ENCODE measurements at places on chromosomes 5 and 9.

DNA sequence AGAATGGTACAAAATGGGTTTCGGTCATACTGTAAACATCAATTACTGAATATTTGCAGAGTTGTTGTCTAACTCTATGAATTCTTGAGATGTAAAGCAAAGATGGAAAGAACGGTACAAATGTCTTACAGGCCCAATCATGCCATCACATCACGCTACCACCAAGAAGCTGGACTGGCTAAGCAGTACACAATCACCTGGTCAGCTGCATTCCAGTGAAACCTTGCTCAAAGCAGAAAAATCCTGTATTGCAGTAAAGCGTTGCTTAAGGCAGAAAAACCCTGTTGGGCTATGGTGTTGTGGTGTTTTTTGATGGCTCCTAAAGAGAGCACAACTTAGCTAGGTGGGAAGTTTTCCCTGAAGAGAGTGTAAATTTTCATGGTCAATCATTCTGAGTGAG is 112.6 kb upstream of the RASA1 start:
- DNase-seq = no peak

DNA sequence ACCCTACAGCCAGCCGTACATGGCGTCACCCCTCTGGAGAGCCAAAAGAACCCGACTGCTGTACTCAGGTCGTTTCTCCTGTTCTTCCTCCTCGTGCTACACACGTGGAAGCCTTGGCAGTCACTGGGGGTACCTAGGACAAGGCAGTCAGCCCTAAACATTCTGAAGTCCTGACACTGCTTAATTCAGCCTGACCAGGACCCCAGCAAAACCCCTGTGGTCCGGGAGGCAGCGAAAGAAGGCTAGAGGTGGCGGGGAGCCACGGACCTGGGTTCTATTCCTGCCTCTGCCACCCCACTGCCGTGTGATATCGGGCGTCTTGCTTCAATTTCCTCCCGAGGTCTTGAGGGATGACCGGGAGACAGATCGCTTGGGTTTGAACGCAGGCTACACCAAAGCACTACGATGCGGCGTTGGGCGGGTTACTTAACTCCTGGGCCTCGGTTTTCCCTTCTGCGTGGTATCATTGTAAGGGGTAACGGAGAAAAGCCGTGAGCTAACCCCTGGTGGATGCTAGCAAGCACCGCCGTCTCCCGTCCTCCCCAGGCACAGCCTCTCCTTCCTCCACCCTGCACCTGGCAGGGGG is 429 bp upstream of the ARL10 start:
- DNase-seq = no peak

- no peak for DNase-seq
Observed at GRCh38 chr9:94812343-94812742, 85.8 kb downstream of the AOPEP start.

- DNase-seq = no peak
Observed at GRCh38 chr5:121698690-121699089, 153.0 kb upstream of the FTMT start.

GRCh38 chr5:148776780-148777179 is 49.6 kb upstream of the ADRB2 start:
- DNase-seq = no peak

DNA sequence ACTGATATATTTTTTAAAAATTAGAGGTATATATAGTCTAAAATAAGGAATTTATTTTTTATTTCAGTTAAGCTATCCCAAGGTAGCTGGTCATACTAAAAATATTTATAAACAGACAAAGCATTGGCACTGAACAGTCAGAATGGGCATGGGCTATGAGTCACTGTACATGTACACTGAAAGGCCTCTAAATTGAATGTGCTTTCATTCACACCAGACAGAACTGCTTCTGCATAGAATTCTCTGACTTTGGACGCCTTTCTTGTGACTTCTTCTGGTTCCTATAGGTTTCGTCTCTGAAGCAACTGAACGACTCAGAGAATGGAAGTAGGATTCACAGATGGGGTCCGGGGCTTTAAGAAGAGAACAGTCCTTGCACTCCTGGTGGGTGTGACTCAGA is 394.8 kb upstream of the MEF2C start:
- DNase-seq = no peak

DNA sequence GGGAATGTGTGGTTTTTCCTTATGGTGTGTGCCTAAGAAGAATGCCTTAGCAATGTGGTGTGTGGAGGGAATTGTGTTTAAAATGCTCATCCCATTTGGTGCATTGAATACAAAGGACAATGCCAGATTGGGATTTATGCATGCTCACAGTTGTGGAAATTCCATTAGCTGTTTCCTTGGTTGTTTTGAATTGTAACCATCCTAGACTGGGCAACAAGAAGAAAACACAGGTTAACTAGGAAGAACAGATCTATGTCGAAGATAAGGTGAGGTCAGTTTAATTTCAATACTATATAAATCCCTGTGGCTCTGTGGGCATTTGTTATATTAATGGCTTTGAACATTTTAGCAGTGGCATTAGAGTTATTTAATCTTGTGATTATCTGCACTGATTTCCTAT is 266.8 kb downstream of the MAT2B start:
- no peak for DNase-seq

Measured in left forelimb (tissue), 1 donor.